ENCODE measurements at places on chromosomes 7 and 10.
A peak's percentile ranks its signal among the peaks of the same experiment; 100 is the strongest.

- DNase-seq = no peak
Measured at GRCh38 chr7:112757337-112757736, 32.9 kb downstream of the TMEM168 start.

- no peak for DNase-seq
Measured at GRCh38 chr7:25559581-25560367, 331.5 kb upstream of the NPVF start.

- DNase-seq = peak; percentile 87
Measured at GRCh38 chr7:43639858-43640491, 57.1 kb downstream of the STK17A start.

DNA sequence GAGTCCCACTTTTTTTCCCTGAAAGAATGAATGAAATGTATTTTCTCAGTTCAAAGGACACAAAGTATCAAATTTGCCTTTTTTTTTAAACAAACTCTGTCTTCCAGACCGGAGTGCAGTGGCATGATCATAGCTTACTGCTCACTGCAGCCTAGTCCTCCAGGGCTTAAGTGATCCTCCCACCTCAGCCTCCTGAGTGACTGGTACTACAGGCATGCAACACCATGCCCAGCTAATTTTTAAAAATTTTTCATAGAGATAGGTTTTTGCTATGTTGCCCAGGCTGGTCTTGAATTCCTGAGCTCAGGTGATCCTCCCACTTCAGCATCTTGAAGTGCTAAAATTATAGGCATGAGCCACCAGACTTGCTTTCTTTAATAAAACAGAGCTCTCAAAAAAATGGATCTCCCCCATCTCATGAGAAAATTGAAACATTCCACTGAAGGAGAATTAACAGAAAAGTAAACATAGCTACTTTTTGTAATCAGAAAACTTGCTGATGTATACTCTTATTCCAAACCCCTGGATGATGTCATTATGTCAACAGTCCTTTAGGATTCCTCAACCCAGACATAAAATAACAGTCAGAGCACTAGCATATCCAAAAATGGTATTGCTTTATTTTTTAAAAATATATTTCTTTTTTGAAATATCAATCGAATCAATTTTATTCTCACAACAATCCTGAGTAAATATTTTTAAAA lies 12.3 kb upstream of the TRDMT1 start:
- DNase-seq = no peak

GRCh38 chr10:72334825-72335393 lies 19.8 kb downstream of the DNAJB12 start:
- DNase-seq = no peak

DNA sequence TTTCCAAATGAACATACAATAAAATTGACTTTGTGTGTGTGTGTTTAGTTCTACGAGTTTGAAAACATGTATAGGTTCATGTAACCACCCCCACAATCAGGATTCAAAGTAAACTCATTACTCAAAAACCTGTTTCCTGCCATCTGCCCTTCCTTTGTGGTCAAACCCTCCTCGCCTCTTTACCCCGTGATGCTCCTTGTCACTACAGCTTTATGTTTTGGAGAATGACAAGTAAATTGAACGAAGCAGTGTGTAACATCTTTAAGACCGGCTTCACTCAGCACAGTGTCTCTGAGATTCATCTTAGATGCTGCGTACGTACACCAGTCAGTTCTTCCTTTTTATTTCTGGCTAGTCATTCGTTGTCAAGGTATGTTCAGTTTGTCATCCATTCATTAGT lies 54.6 kb upstream of the MKI67 start:
- no peak for DNase-seq

DNA sequence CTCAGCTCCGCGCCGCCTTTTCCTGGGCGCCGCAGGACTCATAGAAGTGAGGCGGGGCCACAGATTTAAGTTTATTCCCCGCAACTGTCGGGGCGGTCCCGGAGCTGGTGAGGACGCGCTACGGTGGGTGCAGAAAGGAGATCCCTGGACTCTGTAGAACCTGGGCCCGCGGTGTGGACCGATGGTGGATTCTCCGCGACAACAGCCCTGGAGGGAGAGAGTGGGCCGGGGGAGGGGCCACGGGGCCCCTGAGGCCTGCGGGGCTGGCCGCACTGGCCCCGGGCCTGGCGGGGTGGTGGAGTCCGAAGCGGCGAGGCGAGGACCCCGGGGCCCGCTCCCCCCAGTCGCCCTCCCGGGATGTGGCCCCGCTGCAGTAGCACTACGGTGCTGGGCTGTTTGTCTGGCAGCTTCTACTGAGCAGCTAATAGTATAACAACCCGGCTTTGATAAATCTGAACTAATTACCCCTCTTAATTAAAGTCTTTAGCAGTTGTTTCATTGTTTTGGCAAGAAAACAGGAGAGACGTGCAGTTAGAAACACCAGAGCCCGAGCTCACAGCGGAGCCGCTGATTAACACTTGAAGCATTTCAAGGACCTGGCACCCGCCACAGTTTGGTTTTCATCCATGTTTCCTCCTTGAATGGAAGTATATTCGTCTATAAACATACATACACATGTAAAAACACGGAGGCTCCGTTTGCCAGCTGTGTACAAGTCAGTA lies 4.2 kb downstream of the FEZF1 start:
- no peak for DNase-seq

GRCh38 chr10:78000956-78001472 lies 28.3 kb downstream of the POLR3A start:
- no peak for DNase-seq

DNA sequence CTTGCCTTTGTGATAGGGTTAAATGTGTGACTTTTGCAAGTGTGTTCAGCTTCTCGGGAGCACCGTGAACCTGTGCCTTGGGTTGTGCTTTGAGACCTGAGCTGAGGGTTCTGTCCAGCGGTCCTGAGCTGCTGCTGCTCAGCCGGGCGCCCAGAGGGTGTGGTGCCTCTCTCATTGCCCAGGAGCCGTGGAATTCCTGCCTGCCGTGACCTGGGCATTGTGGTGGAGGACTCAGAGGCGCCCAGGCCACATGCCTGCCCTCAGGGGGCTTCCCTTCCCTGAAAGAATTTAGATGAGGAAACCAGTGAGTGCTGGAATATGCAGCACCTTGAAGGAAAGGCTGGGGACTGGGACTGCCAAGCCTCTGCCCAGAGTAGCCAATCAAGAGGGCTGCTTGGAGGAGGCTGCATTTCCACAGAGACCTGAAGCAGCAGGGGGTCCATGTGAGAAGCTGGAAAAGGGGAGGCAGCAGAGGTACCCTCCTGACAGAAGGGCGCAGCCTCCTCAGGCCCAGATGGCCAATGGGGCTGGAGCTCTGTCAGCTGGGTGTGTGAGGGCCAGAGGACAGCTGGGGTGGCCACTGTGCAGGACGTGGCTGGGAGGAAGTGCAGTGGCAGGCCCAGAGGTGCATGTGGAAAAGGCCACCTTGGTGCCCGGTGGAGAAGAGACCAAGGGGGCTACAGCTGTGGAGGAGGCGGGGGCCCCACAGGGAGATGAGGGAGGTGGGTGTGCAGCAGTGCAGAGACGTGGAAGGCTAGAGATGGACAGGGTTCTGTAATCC lies 107.3 kb downstream of the NKX6-2 start:
- no peak for DNase-seq

DNA sequence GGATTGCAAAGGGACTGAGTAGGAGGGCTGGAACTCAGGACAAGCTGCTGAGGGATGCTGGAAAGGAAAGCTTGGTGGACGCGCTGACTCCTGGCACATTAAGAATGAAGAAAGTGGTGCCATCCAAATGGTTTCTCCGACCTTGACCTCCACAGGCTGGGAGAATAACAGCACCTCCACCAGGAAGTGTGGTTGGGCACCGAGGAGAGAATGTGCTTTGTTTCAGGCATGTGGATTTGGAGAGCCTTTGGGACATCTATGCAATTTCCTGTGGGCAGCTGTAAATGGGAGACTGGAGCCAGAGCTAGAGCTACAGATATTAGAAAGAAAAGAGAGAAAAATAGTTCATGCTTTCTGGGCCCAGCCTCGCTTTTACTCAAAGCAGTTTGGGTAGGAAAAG lies 29.8 kb upstream of the HABP2 start:
- DNase-seq = no peak

DNA sequence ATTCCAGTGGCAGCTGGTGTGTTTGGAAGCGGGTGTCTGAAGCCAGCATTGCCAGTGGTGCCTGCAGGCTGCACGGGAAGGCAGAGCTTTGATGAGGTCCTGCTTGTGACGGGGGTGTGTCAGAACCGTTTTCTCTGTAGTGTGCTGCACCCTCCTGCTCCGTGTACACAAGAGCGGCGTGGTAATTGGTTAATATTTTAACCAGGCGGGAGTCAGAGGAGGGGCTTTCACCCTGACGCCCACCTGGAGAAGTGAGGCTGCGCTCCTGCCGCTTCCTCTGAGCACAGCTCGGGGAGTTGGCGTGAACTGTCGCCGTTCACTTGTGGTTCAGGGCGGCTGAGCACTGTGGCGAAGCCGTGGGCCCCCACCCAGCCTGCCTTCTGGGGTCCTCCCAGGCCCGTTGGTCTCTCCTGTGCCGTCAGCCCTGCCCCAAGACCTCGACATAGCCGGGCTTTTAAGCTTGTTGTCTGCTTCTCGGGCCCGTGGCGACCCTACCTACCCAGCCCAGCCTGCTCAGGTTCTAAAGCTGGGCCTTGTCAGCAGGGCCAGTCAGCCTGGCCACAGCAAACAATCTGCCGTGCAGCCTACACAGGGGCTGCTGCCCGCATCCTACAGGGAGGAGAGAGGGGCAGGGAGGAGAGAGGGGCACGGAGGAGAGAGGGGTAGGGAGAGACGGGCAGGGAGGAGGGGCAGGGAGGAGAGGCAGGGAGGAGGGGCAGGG lies 11.6 kb downstream of the NKX6-2 start:
- DNase-seq = no peak

GRCh38 chr10:99760321-99760720 lies 22.1 kb upstream of the ABCC2 start:
- no peak for DNase-seq

DNA sequence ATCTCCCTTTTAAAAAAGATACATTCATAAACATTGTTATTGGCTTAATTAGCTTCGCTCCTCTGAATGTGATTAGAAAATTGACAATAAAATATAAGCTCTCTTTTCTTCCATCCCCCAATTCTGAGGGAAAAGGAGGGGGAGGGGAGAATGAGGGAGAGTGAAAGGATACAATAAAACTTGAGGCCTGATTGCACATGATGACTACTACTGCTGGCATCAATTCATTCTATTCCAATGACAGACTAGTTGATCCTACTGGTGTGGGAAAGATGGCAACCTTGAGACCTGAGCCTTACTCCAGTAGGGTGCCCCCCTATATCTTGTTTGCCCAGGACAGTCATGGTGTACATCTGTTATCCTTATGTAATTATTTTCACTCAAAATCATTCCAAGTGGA lies 4.5 kb upstream of the IQUB start:
- no peak for DNase-seq

DNA sequence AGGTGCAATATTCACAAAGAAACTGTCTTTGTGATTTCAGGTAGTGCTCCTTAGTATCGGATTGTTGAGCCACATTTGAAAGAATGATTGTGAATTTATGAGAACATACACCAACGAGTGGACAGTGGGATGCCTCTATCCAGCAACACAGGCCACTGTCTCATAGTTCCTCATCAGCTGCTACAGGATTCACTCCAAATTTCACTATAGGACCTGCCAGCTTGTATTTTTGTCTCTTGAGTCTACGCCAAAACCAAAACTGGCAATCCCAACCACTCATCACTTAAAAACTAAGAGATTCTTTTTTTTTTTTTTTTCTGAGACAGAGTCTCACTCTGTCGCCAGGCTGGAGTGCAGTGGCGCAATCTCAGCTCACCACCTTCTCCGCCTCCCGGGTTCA lies 964.5 kb downstream of the CNTNAP2 start:
- DNase-seq = no peak

- DNase-seq = no peak
Measured at GRCh38 chr7:26029911-26030310, 122.1 kb upstream of the NFE2L3 start.

DNA sequence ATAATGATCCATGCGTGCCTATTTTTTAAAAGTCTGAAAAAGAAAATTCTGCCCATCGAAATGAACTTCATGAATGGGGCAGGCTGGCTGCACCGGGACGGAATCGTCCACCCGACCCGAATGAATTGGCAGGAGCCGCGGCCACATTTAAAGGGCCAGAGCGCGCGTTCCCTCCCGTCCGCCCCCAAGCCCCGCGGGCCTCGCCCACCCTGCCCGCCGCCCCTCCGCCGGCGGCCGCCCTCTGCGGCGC lies 319 bp upstream of the GATA3 start:
- no peak for DNase-seq

GRCh38 chr7:150358988-150359621 lies 9.5 kb upstream of the REPIN1 start:
- DNase-seq = no peak

- no peak for DNase-seq
Measured at GRCh38 chr10:36117231-36117630, 475.1 kb upstream of the FZD8 start.

DNA sequence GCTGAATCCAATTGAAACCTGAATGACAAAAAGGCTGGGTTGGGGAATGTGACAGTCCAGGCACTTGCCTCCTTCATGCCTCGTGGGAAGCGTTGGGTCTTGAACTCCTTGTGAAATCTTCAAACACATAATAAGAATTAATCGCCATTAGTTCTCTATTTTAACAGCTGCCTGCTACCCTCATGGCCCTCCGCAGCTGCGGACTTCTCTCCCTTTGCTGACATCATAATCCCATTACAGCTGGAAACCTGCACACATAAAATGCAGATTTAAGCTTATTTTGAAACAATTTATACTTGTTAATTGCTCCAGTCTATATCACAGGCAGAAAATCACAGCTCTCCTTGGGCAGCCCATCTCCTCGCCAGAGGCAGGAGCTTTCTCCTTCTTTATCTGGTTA lies 403.0 kb upstream of the MKI67 start:
- DNase-seq = no peak

GRCh38 chr7:27889800-27890199 lies 149.8 kb downstream of the TAX1BP1 start:
- DNase-seq = no peak

- no peak for DNase-seq
Measured at GRCh38 chr10:71388583-71389310, 8.0 kb upstream of the CDH23 start.

- no peak for DNase-seq
Measured at GRCh38 chr10:72980348-72980747, 25.7 kb upstream of the PLA2G12B start.

DNA sequence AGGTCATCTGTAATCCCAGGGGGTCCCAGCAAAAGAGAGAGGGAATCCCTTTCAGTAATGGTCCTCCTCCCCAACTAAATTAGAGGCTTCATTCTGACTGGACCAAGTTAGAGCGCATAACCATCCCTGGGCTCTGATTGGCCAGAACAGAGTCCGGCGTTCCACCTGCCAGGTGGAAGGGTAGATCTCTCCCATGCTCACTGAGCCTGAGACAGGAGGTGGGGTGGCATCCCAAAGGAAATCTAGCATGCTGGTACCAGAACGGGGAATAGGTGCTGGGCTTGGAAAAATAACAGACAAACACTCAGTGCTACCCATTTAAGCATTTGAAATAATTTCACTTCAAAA lies 21.0 kb upstream of the TSPAN33 start:
- no peak for DNase-seq

GRCh38 chr10:1114719-1115606 lies 58.8 kb downstream of the WDR37 start:
- no peak for DNase-seq
